ENCODE measurements at places on chromosomes 1 and 21.

DNA sequence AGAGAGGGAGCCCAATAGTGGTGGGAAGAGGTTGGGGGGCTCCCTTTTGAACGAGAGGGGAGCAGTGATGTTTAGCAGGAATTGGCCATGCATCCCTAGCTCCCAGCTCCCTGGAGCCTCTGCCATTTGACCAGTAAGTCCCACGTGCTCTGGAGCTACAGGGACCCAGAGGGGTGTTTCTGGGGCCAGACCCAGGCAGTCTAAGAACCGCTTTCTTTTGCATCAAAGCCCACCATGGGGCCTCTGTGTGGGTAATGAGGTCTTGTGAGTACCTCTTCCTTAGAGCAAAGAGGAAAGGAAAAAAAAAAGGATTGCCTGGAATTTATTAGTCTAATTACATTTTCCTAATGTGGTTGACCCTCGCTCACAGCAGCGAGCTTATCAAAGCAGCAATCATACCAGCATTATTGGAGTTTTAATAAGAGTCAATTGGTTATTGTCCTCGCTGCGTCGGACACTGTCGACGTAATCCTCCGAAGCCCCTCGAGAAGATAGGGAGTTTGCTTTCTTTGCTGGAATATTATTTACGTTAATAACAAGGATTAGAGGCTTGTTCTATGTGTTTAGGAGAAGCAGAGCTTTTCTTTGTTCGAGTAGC, 17.6 kb downstream of the ACTL8 start:
- no peak for DNase-seq

- DNase-seq = no peak
These were observed 60.4 kb downstream of the IL12RB2 start for GRCh38 chr1:67368046-67368514.

DNA sequence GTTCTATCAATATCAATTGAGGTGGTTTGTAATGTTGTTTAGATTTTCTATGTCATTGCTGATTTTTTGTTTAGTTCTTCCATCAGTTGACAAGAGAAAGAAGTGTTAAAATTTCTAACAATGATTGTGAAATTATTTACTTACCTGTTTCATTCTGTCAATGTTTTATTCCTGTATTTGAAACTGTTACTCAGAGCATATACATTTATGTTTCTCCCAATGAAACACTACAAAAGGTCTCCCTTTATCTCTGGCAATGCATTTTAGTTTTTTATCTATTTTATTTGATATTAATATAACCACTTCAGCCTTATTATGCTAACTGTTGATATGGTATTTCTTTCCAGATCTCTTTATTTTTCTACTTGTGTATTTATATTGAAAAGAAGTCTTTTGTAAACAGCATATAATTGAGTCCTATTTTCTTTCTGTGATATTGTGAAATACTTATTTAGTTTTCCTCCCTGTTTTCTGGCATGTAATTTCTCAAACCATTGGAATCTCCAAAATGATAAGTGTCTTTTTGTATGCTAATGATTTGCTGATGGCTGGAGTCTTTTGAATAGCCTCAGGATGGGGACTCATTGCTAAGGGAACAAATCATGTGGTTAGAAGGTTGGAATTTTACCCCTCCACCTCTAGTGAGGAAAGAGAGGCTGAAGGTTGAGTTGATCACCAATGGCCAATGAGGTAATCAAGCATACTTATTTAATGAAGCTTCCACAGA, 122.0 kb downstream of the ADSS2 start:
- no peak for DNase-seq

GRCh38 chr1:239233626-239234025, 152.7 kb upstream of the CHRM3 start:
- peak; percentile 4 for DNase-seq

DNA sequence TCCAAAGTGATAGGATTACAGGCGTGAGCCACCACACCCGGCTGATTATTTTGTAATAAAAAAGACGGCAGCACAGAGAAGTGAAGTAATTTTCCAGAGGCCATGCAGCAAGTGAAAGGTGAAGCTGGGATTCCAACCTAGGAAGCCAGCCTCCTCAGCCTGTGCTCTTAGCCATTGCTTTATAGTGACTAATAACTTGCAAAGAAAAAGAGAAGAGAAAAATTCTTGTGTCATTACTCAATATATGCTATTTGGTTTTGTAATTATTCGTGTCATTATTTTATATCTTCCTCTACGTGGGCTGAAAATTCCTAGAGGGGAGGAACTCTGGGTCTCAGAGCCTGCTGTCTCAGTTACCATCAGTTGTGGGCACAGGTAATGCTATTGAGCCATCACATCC, 1.6 kb upstream of the IER5 start:
- peak; percentile 78 for DNase-seq

DNA sequence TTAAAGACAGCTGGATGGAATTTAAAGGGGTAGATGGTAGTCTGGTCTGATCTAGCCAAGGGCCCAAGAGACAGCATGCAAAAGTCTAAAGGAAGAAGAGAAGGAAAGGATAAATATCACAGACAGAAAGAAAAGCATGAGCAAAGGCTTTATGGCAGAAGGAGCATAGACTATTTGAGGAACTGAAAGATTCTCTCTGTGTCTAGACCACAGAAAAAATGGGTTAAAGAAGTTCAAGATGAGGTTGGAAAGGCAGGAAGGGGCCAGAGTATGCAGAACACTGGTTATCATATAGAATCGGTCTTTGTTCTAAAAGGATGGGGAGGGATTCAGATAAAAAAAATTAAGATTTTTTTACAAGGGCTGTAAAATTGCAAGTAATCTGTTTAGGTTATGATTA, 136.8 kb upstream of the SGIP1 start:
- peak; percentile 53 for DNase-seq

DNA sequence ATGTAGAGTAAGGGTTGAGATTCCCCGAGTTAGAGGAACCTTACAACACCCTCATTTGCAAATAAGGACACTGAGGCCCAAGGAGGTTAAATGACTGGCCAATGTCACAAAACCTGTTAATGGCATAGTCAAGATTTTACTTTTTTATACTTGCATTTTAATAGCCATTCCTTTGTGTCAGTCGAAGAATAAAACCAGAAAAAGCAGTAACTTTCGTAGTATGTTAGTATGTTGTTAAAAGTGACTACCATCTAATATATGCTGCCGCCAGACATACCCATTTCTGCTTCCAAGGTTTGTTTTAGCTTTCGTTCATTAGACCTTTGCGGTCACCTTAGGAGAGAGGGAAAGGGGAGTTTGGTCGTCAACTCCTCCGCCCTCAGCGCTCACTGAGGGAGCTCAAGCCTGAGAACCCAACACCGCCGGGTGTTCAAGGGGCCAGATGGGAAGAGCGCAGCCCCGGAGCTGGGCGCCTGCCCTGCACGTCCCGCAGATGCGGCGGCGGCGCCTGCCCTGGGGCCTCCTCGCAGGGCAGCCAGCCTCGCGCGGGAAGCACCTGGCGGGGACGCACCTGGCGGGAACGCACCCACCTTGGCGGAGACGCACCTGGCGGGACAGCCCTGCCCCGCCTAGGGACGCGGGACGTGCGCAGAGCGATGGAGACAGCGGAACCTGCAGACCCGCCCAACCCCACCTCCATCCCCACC, 466 bp downstream of the VPS26C start:
- no peak for DNase-seq

GRCh38 chr1:230348386-230349019, 77.6 kb downstream of the PGBD5 start:
- DNase-seq = no peak

DNA sequence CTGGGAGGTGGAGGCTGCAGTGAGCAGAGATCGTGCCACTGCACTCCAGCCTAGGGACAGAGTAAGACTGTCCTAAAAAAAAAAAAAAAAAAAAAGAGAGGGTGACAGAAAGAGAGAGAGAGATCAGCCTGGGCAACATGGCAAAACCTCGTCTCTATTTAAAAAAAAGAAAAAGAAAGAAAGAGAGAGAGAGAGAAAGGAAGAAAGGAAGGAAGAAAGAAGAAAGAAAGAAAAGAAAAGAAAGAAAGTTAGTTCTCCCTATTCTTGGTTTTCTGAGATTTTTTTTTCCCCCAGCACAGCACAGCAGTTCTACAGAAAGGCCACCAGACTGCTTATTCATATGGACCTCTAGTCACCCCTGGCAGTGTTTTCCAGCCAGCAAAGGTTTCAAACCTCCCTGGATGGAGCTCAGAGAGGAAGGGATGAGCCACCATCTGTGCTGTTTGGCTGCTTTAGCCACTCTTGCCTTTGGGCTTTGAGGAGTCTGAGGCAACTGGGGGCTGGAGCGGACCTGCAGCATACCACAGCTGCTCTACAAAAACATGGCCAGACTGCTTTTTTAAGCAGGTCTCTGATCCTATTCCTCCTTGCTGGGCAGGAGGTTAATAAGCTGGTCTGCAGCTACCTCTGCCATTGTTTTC, 10.6 kb downstream of the S100A6 start:
- DNase-seq = no peak

DNA sequence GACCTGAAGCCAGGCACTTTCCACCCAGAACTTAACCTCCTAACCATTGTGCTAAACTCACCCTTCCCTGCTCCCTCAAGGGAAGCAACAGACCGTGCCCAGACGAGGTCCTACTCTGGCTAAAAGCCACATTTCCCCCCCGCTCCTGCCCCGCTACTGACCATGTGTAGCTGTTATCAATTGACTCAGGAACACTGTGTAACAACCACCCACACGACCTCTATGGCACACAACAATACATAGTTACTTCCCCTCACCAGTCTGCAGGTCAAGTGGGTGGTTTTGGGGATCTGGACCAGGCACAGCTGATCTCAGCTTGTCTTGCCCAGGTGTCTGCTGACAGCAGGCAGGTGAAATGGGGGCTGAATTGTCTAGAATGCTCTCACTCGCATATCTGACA, 40.1 kb downstream of the CAMK2N1 start:
- DNase-seq = no peak

DNA sequence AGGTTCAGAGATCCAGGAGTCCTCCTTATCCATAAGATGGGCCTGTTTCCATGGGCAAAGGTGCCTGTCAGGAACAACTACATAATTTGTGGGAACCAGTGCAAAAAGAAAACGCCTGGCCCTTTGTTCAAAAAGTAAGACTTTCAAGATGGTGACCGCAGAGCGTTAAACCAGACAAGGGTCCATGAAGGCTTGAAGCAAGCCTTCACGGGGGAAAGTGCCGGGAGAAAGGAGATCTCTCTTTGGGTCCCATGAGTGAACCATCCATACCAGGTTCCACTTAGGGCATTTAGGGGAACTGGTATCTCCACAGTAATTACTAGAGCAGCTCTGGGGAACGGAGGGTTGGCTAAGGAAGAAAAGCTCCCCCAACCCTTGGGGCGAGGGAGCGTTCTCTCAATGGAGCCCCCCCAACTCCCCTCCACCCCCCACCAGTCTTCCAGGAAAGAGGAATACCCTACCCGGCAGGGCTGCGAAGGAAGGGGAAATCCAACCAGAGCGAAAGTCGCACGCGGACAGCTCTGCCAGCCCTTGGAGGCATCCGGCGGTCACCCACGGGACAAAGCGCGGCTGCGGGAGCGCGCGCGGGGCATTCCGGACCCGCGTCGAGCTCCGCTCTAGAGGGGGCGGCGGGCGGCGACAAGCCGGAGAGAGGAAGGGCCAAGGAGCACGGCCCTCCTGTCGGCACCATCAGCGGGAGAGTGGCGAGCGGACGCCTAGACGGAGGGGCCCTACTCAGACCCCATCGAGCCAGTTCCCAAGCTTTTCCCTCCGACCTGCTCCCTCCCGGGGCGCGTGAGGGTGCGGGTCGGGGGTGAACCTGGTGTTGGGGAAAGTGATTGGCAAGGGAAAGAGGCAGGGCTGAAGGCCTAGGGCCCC, 687 bp upstream of the RASSF5 start:
- peak; percentile 71 for DNase-seq

DNA sequence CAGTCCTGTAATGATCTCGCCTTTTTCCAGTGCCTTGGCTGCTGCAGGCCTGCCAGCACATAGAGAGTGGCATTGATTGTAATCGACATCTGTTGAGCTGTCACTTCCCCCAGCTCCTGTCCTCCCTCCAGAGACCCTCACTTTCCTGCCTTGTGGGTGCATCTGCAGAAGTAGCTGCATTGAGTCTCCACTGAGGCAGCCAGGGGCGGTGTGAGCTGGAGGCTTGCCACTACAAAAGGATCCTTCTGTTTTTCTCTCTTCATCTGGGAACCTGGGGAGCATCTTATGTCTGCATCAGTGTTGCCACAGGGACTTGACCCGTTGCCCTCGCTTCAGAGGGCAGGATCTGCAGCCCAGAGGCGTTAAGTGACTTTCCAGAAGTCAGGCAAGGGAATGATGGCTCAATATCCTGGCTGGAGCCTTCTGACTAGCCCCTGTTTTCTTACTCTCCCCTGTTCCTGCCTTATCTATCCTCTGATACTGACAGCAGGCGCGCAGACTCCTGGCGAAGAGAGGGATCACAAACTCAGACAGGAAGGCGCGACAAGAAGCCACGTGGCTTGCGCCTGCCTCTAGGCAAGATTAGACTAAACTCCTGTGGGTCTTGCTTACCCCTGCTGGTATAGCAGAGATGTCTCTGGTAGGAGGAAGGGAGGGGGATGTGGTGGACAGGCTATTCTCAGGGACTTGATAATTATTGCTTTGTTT, 13.3 kb upstream of the FMOD start:
- DNase-seq = no peak

GRCh38 chr1:206100226-206100815, 16.9 kb downstream of the AVPR1B start:
- DNase-seq = no peak

DNA sequence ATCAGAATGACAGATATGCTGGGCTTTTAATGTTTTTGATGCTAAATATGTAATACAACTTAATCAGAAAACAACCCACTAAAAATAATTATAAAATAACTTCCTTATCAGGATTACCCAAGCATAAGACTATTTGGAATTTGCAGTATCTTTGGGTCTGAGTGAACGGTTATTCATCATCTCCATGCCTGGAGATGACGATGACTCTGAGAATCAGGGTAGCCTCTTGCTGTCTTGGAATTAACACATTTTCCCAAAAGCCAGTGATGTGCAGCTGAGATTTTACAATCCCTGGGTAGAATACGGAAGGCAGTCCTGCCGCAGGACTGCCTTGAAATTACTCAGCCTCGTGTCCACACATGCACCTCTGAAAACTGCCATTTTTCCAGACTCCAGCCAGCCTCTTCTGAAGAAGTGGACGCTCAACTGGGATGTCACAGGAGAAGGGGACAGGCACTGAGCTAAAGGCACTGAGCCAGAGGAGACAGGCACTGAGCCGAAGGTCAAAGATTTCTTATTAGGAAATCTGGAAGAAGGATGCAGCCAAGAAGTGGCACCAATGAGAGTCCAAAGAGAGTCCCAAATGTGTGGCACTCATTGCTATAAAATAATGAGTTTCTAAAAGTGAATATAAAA, 85.5 kb downstream of the PGBD5 start:
- DNase-seq = no peak

GRCh38 chr1:17101261-17101660, 18.0 kb downstream of the PADI2 start:
- no peak for DNase-seq

DNA sequence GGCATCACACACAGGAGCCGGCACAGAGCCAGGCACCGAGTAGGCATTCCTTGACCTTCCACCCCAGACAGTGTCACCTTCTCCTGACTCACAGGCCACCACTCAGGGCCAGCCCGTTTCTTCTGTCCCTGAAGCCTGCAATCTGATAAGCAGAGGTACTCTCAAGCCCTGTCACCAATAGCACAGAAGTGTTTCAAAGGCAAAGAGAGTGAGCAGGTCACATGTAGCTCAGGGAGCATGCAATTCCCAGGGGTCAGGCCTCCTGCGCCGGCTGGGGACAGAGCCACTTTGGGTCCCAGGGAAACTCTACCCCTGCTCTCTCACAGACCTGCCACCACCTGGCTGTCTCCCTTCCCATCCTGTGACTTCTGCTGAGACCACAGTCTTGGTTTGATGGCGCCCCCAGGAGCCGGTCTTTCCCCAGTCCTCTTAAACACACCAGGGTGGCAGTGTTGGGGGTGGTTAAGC, 13.2 kb downstream of the CAPN9 start:
- DNase-seq = no peak

- DNase-seq = no peak
These were observed 326.2 kb upstream of the DUSP10 start for GRCh38 chr1:222068101-222068500.

Data from inflammatory macrophage treated with lipopolysaccharide for 1 hour (primary cell).